ENCODE measurements at places on chromosomes 3 and 15.

GRCh38 chr3:140597792-140598191, 80.1 kb upstream of the TRIM42 start:
- DNase-seq = no peak

DNA sequence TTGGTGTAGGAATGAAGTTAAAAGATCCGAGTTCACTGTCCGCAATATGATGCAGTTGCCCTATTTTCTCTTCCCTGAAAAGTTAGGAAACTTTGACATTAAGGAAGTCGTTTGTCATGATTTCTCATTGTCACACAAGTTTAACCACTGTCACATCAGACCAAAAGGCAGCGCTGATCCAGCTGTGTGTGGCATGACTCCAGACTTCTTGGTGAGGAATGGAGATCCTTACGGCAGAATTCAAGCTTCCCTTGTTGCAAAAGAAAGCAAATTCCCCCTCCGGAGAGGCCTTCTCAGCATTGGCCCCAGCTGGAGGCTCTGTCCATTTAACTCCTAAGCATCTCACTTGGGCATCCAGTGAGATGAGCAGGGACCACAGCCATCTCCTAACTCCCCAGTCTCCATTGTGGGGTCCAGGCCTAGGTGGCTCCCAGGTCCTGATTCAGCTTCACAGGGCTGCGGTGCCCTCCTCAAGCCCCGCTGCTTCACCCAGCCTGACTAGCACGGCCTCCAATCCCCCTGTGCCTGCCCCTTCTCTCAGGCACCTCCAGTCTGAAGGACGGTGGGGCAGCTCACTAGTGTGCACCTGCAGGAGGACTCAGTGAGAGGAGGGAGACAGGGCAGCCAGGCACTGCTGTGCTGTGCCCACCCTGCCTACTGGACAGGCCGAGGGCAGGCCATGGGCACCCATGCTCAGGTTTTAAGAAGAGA, 159.5 kb downstream of the CHSY1 start:
- no peak for DNase-seq

DNA sequence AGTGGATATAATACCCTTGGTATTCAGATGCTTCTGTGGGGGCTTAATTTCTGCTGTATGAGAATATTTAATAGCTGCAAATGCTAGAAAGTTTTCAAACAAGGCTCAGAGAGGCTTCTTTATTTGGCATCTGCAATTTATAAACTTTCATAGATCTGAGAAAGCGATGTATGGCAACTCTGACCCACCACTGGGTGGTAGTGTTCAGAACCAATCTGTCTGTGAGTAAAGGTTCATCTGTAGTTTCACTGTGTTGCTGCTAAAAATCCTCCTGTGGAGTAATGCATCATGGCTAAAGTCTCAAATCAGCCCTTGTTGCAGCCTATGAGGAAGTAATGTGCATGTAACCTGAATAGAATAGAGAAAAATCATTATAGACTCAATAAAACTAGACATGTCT, 47.4 kb downstream of the CLSTN2 start:
- no peak for DNase-seq

- DNase-seq = no peak
These were observed 162.5 kb downstream of the AKAP13 start for GRCh38 chr15:85542895-85543331.

- no peak for DNase-seq
These were observed 16.4 kb downstream of the GPR160 start for GRCh38 chr3:170054204-170054603.

DNA sequence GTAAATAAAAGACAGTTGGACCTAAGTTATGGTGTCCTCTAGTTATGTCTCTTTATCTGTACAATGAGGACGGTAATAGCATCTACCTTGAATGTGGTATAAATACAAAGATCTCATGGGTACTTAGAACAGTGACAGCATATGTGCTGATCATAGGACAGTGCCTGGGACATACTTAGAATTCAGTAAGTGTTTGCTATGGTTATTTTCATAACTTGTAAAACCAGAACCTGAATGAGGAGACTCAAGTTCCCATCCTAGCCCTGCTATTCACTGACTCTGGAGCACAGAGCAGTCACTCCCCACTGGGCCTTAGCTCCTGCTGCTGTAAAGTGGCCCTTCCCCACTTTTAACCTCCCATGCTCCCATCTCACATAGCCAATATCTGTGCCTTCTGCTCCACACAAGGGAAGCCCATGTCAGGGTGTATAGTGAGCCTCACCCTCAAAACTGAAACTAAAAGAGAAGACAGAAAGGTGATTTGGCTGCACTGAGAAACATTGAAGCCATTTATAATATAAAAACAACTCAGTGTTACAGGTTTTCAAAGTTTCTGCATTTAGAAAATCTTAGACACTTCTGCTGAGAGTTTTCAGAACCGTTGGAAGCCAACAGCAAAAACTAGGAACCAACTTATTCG, 225.4 kb upstream of the UBE2E2 start:
- DNase-seq = no peak

GRCh38 chr3:189947068-189947467, 173.6 kb downstream of the P3H2 start:
- no peak for DNase-seq

- no peak for DNase-seq
These were observed 21.1 kb downstream of the CCDC32 start for GRCh38 chr15:40543631-40544294.

GRCh38 chr3:52682016-52682415, 3.7 kb downstream of the PBRM1 start:
- peak; percentile 37 for DNase-seq

- DNase-seq = no peak
These were observed 37.4 kb downstream of the ZNF860 start for GRCh38 chr3:32018757-32019564.

DNA sequence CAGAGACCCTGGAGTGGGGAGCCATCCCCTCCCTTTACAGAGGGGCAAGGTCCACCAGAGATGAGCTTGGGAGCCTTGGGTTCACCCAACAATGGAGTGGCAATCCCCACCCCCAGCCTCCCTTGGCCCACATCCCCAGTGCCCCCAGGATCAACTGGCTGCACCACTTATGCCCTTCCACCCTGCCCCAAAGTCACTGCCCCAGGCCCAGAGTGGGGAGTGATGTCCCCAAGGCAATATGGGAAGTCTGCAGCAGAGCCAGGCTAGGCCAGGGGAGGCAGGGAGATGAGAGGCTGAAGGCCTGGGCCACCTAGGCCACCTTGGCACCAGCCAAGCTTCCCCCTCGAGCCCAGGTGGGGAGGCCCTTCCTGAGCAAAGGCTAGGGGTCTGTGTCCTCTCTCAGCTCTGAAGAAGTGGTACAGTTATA, 145.5 kb downstream of the SMAD6 start:
- no peak for DNase-seq

DNA sequence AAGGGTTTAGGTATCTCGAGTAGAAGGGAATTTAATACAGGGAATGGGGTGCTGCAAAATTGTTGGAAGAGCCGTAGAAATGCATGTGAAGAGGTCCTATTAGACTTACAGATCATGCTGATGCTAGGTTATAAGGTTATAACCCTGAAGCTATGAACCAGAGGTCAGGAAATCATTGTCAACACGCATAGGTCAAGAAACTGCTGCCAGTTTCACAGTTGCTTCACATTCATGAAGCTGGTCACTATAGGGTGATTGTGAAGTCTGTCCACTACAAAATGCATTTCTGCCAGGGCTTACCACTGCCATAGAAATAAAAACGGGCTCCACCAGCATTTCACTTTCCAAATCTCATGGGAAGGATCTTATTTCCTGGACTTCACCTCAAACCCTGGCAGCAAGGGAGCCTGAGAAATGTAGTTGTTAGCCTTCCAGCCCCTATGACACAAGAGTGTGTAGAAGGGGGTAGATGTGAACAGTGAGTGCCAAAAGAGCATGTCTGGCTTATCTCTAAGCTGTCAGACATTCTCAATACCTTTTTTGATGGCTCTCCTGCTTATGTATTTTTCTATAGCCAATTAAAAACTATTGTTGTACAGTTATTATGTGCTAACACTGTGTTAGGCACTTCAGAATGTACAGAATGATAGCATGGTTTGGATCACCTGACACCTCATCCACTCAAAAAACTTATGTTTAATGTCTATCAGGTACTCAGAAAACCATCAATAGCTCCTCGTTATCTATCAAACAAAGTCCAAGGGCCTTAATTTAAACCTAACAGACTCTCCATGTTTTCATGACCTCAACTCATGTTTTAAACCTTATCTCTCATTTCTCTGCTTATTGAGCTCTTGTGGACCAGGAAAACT, 148.3 kb upstream of the TSC22D2 start:
- no peak for DNase-seq

DNA sequence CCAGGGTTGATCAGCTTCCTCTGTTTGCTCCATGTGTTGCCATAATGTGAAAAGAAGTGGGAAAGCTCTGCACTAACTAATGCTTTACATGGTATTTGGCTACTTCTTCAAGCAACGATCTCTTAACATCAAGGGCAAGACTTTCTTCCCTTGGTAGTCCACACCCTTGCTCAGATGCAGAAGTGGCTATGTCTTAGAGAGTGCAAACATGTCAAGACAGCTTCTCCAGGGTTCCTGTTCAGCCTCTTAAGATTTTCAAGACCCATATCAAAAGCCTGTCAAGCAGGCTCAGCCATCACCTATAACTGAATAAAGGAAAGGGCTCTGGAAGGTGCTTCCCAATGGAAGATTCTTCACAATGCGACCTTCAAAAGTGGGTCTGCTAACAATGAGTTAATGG, 64.8 kb upstream of the CSTA start:
- DNase-seq = no peak

DNA sequence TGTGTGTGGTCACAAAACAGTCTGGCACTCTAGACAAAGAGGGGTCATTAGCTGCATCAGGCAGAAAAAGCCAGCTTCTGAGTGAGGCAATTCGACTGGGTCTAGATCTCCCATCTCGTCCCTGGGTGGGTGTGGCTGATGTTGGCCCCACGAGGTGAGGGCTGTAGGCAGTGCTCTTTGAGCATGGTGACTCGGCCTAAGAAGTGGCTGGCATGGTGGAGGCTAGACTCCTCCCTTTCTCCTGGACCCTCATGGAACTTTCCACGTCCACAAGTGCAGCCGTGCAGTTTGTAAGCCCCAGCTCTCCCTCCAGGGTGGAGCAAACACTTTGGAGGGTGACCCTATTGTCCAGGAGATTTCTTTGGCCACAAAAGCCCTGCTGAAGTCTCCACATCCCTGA, 134.1 kb downstream of the OPA1 start:
- no peak for DNase-seq

GRCh38 chr3:169244119-169244864, 419.2 kb downstream of the MECOM start:
- no peak for DNase-seq

DNA sequence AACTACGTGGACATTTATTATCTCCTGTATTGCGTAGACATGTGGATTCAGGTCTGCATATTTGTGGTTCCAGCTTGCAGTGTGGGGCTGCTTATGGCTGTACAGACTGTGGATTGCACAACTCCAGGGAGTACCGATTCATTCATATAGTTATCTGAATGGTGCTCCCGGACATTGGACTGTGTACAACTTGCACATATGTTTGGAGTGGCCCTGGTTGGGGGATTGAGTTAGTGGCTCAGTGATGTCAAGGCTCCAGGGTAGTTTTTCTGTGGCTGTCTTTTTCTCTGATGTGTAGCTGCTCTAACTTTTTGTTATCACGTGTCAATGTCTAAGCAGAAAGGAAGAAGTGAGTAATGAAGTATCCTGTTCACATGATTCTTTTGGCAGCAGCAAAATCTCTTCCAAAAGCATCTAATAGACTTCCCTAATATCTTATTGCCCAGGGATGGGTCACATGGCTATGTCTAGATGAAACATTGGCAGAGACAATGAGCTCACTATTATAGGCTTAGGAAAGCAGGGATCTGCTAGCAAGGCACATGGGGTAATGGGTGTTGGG, 15.8 kb downstream of the ST3GAL6 start:
- DNase-seq = peak; percentile 89

DNA sequence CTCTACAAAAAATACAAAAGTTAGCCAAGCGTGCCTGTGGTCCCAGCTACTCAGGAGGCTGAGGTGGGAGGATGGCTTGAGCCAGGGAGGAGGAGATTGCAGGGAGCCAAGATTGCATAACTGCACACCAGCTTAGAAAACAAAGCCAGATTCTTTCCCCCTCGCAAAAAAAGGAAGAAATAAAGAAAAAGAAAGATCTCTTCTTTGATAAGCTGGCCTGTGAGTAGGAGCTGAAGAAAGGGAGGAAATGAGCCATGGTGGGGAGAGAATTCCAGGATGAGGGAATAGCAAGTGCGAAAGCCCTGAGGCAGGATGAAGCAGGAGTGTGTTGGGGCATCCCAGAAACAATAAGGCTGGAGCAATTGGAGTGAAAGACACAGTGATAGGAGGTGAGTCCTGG, 24.5 kb upstream of the TOP2B start:
- no peak for DNase-seq

DNA sequence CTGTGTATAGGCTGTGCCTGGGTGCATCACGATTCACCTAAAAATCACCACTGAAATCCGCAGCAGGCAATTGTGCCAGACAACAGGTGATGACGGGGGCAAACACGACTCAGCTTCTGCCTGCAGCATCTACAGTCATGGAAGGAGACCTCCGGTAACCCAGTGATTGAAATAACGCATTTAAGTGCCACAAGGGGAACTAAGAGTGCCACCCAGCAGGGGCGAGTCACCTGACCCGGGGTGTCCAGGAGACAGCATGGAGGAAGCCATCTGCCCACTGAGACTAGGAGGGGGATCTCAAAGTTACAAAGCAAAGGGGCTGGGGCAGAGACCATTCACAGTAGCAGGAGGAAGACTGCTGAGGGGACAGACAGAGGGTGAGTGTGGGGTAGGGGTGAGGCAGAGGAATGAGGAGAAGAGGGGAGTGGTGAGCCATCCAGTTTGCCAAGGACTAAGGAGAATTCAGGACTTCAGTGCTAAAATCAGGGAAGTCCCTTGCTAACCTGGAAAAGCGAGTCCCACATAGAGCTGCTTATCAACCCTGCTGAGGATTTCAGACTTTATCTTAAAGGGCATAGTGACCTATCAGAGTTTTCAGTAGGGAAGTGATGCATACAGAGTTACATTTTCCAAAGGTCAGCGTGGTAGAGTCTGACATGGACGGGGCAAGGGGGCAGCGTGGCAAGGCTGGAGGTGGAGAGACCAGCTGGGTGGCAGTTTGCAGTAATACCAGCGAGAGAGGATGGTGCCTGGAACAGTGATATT, 256.7 kb upstream of the HES1 start:
- no peak for DNase-seq

DNA sequence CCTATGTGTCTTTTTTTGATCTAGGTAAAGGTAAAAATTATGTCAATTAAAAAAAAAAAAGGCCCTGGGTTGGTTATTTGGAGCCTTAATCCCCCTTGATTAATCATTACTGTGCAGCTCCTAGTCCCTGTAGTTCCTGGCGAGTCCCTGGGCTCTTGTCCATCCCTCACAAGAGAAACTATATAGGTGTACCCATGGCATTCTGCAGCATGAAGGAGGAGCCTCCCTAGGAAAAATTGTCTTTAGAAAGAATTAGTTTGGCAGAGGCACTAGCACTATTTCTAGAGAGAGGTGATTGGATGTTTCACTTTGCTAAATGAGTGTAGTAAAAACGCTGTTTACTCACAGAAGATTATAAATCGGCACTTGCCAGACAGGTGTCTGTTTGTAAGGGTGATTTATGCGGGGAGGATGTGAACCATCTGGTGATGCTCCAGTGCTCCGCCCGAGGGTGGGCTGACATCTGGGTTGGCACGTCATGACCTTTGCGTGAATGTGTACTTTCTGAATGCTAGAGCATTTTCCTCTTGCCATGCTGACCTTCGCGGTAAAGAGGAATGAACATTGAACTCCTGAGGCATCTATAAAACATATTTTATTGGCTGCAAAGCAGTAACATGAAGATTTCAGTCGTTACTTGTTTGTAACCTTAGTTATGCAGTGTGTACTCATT, 12.6 kb downstream of the PLCL2 start:
- no peak for DNase-seq

Data from AG04449 (cell line).